ENCODE measurements at places on chromosomes 2 and 18.
A peak's percentile ranks its signal among the peaks of the same experiment; 100 is the strongest.

DNA sequence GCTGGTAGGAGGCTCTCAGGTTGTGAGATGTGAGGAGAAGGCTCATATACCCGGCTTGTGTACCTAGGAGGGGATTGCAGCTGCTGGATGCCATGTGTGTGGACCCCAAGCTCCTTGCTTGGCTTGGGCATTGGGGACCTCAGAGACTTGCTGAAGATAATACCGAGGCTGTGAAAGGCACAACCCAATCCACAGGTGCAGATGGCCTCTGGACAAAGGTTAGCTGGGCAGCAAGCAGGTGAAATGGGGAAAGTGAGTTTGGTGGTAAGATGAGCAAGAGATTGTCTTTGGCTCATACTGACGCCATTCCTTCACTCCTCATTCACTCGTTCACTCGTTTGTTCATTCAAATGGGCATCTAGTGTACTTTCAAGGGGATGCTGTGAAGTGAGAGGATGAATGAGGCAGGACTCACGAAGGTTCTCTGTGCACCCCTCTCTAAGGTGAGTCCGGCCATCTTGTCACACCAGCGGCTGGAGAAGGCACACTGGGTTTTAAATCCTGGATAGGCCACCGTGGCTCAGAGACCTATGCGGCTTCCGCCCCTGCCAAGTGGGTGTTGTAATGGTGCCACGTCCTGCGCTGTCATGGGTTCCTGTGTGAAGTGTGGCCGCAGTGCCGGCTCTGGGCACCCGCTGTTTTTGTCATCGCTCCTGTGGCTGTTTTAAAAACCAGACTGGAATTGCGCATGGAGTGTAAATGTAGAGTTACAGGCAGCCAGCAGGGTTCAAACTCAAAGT is 13.7 kb downstream of the FBLN7 start:
- no peak for DNase-seq

DNA sequence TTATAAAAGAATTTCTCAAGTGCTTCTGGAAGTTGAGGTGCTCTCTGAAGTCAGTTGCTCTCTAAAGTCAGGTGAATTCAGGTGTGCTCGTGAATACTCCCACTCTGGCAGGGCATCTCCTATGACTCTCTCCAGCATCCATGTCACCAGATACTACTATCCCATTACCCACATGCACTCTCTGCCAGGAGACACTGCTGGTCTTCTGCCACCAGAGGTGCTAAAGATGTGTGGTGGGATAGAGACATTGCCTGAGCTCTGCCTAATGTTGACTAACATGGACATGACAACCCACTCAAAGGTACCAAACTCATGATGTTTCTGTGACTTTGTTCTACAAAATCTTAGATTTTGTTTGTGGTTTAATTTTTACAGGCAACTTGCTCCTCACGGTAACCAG is 106.4 kb upstream of the HNRNPA3 start:
- DNase-seq: peak; percentile 32

DNA sequence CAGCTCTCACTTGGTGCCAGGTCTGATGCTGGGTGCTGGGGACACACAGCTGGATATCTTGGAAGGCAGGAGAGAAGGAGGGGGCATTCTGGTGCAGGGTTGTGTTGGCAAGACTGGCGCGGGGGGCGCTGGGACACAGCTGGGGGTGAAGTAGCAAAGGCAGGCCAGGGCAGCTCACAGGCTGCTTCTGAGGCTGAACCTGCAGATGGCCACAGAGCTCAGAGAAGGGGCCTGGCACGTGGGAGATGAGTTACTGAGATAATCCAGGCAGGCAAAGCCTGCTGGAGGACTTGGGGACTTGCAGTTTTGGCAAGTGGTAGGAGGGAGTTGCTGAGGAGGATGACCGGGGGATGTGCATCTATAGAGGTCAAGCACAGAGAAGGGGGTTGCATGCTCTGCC is 16.2 kb upstream of the DGKD start:
- DNase-seq: no peak

DNA sequence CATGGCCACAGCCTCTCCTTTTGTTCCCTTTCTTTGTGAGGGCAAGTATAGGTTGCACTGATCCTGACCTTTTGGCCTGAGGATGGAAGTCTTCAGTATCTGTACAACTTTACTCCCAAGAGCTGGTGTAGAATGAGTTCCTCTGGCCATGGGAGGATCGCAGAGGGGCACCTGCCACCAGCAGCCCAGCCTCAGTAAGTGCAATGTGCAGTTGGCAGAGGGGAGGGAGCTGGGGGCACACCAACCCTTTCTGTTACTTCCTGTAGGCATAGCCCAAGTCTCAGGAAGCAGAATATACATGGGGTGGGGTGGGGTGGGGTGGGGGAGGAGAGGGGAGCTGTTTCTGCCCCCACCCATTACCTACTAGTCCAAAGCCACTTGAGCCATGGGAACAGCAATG is 65.1 kb upstream of the AQP4 start:
- DNase-seq: no peak

GRCh38 chr18:48996041-48996440 is 45.3 kb upstream of the SMAD7 start:
- no peak for DNase-seq

DNA sequence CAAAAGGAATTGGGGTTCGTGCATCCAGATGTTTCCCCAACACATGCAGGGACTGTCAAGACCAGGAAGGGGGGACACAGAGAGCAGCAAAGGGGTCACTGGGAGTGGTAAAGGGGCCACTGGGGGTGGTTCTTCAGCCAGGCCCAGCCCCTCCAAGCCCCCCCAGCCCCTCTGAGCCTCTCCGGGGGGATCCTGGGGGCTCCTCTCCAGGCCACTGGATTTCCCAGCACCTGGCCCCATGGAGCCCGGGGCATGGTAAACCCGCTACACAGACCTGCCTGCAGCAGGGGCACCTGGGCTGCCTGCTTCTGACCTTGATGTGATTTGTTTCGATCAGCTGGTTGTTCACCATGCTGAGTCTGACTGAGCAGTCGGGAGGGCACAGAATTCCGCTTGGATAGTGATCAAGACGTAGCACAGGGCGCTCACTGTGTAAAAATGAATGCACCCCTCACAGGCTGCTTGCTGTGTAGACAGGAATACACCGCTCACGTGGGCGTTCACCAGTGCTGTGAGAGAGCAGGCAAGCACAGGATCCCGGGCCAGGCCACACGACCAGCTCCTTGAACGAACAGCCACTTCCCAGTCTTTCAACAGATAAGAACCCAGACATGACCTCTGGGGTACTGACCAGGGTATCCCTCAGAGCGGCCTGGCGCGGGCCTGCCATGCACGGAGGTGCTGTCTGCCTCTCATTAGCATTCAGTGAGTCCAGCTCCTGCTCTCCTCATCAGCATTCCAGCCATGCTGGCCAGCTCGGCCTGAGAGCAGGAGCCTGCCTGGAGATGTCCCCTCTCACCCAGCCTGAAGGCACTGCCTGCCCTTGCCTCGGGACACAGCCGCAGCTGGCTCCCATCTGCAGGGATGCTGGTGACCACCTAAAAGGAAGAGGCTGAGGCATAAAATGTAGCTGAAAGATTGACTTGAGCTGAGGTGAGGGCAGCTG is 73.3 kb upstream of the OTOS start:
- no peak for DNase-seq

- no peak for DNase-seq
These were observed 161.0 kb upstream of the TMEM200C start for GRCh38 chr18:6056171-6056910.

DNA sequence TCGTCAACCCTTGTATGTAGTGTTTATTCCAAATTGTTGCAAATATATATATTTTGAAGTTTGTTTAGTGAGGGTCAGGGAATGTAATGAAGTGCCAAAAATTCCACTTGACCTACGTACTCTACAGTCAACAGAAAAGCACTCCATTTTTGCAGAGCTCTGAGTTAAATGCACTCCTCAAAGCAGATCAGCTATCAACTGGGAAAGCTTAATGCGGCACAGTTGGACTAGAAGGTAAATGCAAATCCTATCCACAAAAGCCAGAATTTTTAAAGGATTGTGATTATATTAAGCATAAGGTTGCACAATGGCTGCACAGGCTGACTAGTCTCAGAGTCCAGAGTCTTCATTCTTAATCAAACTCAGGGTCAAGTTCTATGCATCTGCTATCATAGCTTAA is 577.1 kb downstream of the ARHGAP15 start:
- no peak for DNase-seq

DNA sequence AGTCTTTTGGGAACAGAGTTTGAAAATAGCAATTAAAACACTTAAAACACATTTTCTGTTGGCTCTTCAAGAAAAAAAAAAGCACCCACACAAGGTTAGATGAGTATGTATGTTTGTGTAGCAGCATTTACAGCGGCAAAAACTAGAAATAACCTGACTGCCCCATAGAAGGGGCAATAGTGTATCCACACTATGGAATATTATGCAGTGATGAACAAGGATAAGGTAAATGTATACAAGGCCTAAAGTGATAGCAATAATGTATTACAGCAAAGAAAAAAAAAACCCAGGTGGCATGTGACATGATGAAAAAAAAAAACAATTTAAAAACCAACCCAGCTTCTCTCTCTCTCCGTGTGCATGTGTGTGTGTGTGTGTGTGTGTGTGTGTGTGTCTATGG is 34.8 kb downstream of the POLR1A start:
- no peak for DNase-seq

DNA sequence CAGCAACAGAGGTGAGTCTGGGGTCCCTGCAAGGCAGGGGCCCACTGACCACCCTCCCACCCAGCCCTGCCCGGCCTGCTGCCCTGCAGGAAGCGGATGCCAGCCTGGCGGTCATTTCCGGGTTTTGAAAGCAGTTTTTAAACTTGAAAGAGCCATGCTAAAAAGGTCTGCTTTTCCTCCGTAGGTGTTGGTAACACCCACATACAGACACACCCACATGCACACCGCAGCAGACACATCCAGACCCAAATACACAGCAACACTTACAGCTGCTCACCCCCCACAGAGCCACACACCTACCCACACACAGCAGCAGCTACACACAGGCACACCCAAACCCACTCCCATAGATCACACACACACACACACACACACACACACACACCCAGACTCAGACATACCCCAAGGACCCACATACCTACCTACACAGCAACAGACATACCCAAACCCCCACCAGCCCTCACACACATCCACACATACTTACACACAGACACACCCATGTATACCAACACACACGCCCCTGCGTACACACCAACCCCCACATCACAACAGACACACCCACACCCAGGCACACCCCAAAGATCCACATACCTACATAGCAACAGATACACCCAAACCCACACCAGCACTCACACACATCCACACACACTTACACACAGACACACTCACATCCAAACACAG is 7.6 kb downstream of the ZFP36L2 start:
- DNase-seq: peak; percentile 54

- peak; percentile 54 for DNase-seq
These were observed 41.8 kb downstream of the TGFBRAP1 start for GRCh38 chr2:105287692-105288091.

GRCh38 chr2:183093857-183094657 is 15.5 kb downstream of the DUSP19 start:
- no peak for DNase-seq

GRCh38 chr2:43387092-43388062 is 161.0 kb upstream of the ZFP36L2 start:
- DNase-seq: no peak

DNA sequence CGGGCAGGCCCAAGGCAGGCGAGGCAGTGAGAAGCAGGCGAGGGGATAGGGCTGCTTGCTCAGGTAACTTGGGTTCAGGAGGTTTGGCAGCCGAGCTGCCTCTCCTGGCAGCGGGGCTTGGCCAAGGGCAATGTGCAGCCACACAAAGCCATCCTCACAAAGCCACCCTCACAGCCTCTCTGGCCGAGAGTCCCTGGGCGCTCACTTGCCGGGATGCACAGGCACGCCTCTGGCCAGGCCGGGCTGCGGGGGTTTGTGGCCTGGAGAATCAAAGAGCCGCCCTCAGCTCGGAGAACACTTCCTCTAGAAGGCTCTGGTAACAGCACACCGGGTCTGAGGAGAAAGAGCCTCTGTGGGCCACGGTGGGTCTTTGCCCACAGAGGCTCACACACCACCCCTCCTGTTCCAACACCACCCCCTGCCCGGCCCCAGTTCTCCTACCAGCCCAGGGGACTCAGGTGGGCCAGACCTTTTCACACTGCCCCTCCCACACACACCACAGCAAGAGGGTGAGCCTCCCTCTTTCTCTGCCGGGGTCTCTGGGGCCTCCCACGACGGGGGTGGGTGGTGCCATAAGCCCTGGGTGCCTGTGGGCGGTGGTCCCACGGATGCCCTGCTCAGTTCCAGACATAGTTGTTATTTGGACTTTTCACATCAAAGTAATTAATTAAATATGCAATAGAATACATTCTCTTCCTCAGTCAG is 186.9 kb downstream of the ZFP36L2 start:
- DNase-seq: peak; percentile 60

GRCh38 chr2:210195101-210195852 is 24.1 kb upstream of the KANSL1L start:
- DNase-seq: peak; percentile 57

DNA sequence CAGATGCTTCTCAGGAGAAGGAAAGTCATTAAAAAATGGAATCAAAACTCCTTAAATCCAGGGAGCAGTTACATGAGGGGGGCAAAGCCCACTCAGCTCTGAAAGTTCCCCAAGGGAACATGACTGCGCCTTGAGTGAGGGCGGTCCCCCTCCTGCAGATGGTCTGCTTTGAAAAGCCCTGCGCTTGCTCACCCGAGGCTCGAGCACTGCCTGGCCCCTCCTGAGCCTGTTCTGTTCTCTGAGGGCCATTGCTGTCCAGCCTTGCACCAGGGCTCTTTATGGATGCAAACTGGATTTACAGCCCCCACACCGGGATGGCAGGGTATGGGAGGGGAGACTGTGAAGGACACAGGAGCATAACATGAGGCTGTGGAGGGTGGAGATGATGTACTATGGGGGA is 37.8 kb upstream of the DNMT3A start:
- no peak for DNase-seq

- no peak for DNase-seq
These were observed 97.8 kb downstream of the RTN4 start for GRCh38 chr2:54952425-54952824.

GRCh38 chr2:45864121-45864520 is 212.6 kb downstream of the PRKCE start:
- DNase-seq: no peak

DNA sequence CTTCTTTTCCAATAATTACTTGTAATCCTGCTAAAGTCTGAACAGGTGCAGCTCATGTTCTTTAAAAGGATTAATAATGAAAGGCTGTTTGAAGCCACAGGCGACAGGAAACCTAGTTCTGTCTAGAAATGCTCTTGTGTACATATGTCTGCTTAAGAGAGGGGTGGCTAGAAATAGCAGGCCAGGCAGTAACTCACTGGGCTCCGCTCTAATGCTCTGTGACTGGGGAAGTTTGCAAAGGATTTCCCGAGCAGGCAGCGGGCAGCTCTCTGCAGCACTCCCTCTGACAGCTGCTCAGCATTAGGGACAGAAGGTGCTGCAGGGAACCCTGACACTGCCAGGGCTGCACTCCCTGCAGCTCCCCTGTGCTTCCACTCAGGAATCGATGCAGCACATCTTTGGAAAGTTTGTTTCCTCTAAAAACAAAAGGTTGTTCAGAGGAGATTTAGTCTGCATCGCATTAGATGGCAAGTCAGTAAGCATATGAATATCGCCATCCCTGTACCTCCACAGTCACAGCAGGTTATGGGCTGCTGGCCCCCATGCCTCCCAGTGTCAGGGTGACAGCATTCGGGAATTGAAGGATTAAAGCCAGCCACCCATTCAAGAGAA is 33.1 kb upstream of the TTC39C start:
- DNase-seq: no peak

Data from HT-29 (cell line).